ENCODE measurements at places on chromosomes 2 and 18. TPM values are rescaled to one million over a fixed set of nuclear protein-coding genes. Genes with fewer than 3 reads are reported as not detected.

NDUFS1 gene
- 98.4 TPM for total RNA-seq

GRHL1 gene
- 0.29 TPM for total RNA-seq

MAPRE3 gene
- 6.5 TPM for total RNA-seq

ERBB4 gene
- not detected for total RNA-seq

COL4A4 gene
- 0.36 TPM for total RNA-seq

CPS1 gene
- 21.7 TPM for total RNA-seq

TYMS gene
- total RNA-seq: 5.3 TPM

IL1A gene
- total RNA-seq: not detected

DCDC2C gene
- not detected for total RNA-seq

ARHGEF33 gene
- total RNA-seq: 0.29 TPM

All from osteoblast (primary cell).